ENCODE measurements at places on chromosomes 1 and 21.

DNA sequence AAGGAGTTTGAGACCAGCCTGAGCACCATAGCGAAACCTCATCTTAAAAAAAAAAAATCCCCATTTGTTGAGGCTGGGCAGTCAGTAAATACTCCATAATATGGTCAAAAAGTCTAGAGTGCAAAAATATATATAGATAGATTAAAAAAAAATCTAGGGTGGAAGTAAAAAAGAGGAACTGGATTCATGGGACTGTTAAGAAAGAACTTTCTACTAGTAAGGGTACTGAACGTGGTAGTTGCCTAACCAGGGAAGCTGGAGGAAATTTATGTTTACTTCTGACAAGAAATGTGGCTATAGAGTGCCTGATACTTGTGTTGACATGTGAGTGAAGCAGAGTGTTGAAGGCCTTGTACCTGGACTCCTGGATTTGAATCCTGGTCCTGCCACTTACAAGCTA lies 265.9 kb upstream of the FAM78B start:
- DNase-seq: no peak

DNA sequence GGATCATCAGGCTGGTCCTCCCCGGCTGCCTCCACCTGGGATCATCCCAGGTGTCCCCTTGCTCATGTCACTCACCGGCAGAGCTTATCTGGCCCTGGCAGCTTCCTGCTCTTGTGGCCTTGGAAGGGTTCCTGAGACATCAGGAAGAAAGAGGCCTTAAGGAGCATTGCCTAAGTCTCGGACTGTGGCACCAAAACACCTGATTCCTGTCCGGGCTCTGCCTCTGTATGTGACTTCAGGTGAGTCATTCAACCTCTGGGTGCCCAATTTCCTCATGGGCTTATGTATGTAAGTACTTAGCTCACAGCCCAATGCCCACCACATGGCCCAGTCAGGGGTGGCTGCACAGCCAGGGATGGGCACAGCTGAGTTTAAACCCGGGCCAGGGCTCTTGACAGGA lies 255.9 kb upstream of the VAMP3 start:
- DNase-seq: no peak

GRCh38 chr21:45421071-45421845 lies 16.3 kb downstream of the COL18A1 start:
- DNase-seq: no peak

GRCh38 chr21:43827015-43827611 lies 37.7 kb downstream of the RRP1 start:
- no peak for DNase-seq

DNA sequence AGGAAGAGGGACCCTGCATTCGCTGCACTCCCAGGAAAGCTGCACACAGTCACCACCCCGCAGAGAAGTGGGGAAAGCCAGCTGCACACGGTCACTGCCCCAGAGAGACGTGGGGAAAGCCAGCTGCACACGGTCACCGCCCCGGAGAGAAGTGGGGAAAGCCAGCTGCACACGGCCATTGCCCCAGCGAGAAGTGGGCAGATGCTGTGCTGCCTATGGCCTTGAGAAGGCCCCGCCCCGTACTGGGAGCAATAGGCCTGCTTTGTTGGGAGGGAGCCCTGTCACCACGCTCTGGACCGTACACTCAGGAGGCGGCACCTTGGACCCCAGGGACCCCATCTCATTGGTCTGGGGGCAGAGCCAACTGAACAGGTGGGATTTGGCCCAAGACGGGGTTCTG lies 4.3 kb upstream of the GPR153 start:
- no peak for DNase-seq

DNA sequence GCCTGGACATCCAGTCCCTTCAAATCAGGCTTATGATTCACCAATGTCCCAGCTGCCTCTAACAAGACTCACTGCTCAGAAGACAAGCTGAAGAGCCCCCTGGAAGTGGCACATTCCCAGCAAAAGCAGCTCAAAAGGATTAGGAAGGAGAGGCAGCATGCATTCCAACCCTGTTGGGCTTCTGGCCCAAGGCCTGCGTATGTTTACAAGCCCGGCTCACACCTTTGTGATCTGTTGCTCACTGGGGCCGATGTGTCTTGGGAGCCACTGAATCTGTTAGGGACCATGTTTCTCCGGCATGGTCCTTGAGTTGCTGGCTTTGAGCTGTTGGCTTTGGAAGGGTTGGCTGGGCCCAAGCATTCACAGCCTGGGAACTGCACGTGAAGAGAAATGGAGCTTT lies 81.2 kb upstream of the C1orf174 start:
- DNase-seq: no peak

GRCh38 chr1:9553736-9554144 lies 14.5 kb downstream of the SLC25A33 start:
- no peak for DNase-seq

- no peak for DNase-seq
Observed at GRCh38 chr1:161066694-161067093, 3.0 kb downstream of the ARHGAP30 start.

- DNase-seq: no peak
Observed at GRCh38 chr1:68181165-68181556, 51.2 kb downstream of the WLS start.

GRCh38 chr1:22717037-22717760 lies 6.6 kb downstream of the EPHB2 start:
- DNase-seq: no peak

- DNase-seq: no peak
Observed at GRCh38 chr1:9711466-9712020, 60.0 kb downstream of the PIK3CD start.

GRCh38 chr1:20351911-20352701 lies 61.4 kb downstream of the VWA5B1 start:
- no peak for DNase-seq

- no peak for DNase-seq
Observed at GRCh38 chr1:206717674-206717989, 32.9 kb downstream of the MAPKAPK2 start.

DNA sequence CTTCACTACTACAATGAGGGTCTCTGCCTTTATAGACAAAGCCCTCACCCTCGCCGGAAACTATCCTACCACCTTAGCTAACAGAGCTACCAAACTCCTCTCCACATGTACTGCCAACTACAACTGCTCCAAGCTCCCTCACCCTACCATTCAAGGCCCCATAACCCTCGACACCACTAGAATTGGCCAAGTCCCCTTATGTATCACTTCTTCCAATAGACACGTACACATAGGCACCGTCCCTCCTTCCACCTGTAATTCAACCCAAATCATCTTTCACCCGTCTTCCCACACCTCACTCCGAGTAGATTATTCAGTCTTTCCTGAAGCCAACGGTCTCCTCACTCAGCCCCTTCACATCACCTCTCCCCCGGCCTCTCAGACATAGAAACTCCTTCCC lies 19.7 kb upstream of the CA6 start:
- DNase-seq: no peak

DNA sequence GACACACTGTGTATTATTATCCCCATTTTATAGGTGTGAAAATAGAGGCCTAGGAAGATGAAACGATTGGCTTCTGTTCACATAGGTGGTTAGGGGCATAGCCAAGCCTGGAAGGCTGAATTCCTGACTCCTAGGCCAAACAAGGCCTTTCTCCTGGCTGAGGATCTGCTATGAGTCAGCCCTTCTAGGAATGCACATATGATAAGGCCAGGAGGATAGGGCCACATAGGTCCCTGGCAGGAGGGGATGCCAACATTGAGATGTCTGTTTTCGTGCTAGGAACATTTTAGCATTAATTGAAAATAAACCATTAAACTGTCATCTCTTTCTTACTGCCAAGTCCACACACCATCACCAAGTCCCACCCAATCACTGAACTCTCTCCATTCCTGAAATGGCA lies 9.2 kb downstream of the CSMD2 start:
- DNase-seq: no peak

DNA sequence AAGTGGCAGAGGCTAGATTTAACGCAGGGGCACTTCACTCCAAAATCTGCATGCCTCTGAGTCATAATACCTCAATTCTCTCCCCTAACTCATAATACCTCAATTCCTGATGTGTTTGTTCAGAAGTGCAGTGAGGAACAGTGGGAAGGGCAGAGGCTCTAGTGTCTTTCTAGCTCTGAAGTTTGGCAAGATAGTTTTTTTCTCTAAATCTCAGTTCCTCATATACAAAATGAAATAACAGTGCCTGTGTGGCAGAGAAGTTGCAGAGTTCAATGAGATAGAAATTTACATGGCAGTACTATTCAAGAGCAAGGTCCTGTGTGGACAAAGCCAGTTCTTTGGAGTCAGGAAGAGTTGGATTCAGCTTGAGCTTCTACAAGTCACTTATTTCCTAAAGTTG lies 9.8 kb downstream of the JUN start:
- DNase-seq: no peak

DNA sequence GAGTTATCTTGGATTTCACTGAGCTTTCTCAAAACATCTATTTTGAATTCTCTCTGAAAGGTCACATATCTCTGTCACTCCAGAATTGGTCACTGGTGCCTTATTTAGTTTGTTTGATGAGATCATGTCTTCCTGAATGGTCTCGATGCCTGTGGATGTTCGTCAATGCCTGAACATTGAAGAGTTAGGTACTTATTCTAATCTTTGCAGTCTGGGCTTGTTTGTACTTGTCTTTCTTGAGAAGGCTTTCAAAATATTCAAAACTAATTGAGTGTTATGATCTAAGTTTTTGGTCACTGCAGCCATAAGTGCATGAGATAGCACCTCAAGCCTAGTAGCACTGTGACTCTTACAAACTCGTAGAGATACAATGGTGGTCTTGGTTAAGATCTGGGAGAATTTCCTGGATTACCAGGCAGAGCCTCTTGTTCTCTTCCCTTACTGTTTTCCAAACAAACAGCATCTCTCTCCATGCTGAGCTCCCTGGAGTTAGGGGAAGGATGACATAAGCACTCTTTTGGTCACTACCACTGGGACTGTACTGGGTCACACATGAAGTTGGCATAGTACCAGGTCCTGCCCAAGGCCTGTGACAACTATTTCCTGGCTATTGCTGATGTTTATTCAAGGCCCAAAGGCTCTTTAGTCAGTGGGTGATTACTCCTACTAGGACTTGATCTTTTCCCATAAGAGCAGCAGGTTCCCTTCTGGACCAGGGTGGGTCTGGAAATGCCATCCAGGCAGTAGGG lies 25.6 kb downstream of the SLC22A15 start:
- no peak for DNase-seq

GRCh38 chr1:162406811-162407210 lies 5.1 kb downstream of the SH2D1B start:
- DNase-seq: no peak

DNA sequence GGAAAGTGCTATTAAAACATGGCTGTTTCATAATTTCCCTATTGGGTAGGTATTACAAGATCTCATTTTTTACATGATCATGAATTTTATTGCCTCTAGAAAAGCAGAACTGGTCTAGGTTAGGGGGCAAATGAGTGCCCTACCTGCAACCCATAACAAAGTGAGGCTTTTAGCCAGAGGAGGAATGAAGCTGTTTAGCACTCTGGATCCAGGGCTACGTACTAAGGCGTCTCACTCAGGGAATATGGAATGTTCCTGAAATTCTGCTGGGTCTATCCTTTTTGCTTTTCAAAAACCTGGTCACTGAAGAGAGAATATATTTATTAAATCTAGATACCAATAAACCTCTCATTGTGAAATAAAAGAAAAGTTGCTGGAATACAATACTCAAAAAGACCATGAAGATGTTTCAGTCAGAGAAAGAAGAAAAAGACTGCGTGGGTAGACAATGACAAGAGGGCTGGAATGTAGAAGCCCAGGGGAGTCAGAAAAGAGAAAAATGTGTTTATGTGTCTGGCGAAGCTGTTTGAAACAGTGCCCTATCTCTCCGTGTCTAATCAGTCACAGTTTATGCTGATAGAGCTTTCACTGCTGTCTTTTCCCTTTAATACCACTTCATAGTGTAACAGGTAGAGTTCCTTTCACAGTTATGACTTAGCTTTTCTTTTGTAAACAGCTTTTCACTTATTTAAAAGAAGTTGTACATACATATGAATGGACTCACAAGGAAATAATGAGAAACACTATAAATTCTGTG lies 25.0 kb upstream of the SYDE2 start:
- DNase-seq: no peak

DNA sequence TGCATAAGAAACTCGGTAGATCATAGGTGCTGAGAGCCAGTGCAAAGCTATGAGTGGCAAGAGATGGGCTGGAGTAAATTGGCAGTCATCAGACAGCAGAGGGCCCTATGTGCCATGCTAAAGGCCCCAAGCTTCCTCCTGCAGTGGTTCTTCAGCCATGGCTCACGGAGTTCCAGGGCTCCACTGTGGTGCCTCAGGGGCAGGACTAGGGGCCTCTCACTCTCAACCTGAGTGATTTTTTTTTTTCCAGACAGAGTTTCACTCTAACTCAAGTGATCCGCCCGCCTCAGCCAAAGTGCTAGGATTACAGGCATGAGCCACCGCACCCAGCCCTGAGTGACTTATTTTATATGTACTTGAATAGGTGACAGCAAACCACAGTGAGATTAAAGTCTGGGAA lies 10.4 kb upstream of the GJA8 start:
- no peak for DNase-seq

GRCh38 chr1:155389826-155390225 lies 69.1 kb downstream of the RUSC1 start:
- DNase-seq: no peak

DNA sequence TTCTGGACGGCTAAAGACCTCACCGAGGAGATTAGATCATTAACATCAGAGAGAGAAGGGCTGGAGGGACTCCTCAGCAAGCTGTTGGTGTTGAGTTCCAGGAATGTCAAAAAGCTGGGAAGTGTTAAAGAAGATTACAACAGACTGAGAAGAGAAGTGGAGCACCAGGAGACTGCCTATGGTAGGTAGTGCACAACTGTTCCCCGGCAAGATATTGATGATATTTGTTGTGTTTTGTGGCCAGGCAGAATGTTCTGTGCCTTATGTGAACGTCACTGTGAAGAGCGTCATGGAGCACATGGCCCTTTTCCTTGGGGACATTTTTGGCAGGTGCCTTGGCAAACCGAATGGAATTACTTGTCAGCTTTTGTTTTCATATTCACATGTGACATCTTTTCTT lies 191.7 kb downstream of the DISC1 start:
- DNase-seq: no peak

DNA sequence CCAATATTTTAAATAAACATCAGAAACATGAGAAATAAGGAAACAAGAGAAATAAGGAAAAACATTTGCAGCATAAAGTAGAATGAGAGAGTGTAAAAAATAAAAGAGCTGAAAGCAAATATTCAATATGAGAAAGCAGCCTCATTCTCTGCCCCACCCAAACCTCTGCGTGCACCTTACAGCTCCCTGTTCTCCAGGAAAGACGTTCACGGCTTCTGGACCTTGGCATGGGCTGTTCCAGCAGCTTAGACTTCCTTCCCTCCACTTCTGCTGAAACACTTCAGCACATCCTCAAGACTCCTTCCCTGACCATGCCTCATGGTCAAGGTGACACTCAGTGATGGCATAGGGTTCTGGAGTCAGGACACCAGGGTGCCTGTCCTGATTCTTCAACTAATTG lies 23.3 kb downstream of the ALPL start:
- no peak for DNase-seq

DNA sequence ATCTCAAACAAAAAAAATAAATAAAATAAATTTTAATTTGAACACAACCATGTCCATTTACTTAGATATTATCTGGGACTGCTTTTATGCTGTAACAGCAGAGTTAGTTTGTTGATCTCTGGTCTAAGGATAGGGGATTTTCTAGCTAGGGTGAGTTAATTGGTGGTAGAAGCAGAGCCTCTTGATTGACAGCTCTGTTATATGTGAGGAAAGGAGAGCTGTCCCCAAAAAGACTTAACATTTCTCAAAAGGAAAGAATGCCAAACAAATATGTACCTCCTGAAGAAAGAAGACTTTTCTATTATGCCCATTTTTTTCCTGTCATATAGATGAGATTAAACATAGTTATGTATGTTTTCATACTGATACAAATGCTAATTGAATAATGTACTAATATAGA lies 37.8 kb downstream of the MAN1A2 start:
- DNase-seq: no peak

Data from stimulated activated CD4-positive, alpha-beta T cell treated with anti-CD3 and anti-CD28 coated beads, TNF-alpha, amount 100 ng/mL, for 24 hours (primary cell).